AG04450 (cell line): ENCODE measurements at places on chromosomes 11 and 22. TPM values are rescaled to one million over a fixed set of nuclear protein-coding genes. Genes with fewer than 3 reads are reported as not detected.

Gene CTSW
- not detected in 2 replicates for polyA plus RNA-seq

Gene SCGB1D2
- polyA plus RNA-seq: not detected in 2 replicates

Gene CSNK1E
- polyA plus RNA-seq: 109 and 128 TPM in 2 replicates

Gene TSG101
- 118 and 125 TPM in 2 replicates for polyA plus RNA-seq

Gene CFAP68
- 40.3 and 45.1 TPM in 2 replicates for polyA plus RNA-seq

Gene GNAZ
- polyA plus RNA-seq: 0.25 and 0.46 TPM in 2 replicates

Gene UFD1
- polyA plus RNA-seq: 87.3 and 104 TPM in 2 replicates

Gene RASD2
- polyA plus RNA-seq: 0.14 and 0.41 TPM in 2 replicates

Gene KRTAP5-2
- polyA plus RNA-seq: not detected in 2 replicates

Gene UCP3
- polyA plus RNA-seq: 0.41 and 0.53 TPM in 2 replicates

Gene EHF
- 0.05 and 0.07 TPM in 2 replicates for polyA plus RNA-seq

- DNase-seq: no peak
These were observed 46.9 kb downstream of the TBC1D22A start for GRCh38 chr22:46809153-46809885.

GRCh38 chr11:90220391-90220790 lies 2.5 kb downstream of the CHORDC1 start:
- no peak for DNase-seq

DNA sequence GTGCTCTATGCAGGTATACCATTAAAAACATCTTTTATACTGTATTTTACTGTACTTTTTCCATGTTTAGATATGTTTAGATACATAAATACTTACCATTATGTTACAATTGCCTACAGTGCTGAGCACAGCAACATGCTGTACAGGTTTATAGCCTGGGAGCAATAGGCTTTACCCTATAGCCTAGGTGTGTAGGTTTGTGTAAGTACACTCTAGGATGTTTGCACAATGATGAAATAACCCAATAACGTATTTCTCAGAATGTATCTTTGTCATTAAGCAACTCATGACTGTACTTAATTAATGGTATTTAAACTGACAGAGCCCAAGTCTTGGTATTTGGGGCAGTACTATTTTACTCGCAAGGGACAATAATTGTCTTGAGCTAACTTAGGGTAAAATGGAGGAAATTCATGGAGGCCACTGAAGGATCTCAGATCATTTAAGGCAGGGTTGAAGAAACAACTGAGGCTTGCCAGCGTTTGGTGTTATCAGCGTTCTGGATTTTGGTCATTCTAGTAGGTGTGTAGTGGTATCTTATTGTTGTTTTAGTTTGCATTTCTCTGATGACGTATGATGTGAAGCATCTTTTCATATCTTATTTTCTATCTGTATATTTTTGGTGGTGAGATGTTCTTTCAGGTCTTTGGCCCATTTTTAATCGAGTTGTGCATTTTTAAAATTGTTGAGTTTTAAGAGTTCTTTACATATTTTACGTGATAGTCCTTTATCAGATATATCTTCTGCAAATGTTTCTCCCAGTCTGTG lies 42.4 kb downstream of the ADAMTS15 start:
- no peak for DNase-seq

GRCh38 chr11:92838759-92839310 lies 130.6 kb upstream of the MTNR1B start:
- DNase-seq: no peak

DNA sequence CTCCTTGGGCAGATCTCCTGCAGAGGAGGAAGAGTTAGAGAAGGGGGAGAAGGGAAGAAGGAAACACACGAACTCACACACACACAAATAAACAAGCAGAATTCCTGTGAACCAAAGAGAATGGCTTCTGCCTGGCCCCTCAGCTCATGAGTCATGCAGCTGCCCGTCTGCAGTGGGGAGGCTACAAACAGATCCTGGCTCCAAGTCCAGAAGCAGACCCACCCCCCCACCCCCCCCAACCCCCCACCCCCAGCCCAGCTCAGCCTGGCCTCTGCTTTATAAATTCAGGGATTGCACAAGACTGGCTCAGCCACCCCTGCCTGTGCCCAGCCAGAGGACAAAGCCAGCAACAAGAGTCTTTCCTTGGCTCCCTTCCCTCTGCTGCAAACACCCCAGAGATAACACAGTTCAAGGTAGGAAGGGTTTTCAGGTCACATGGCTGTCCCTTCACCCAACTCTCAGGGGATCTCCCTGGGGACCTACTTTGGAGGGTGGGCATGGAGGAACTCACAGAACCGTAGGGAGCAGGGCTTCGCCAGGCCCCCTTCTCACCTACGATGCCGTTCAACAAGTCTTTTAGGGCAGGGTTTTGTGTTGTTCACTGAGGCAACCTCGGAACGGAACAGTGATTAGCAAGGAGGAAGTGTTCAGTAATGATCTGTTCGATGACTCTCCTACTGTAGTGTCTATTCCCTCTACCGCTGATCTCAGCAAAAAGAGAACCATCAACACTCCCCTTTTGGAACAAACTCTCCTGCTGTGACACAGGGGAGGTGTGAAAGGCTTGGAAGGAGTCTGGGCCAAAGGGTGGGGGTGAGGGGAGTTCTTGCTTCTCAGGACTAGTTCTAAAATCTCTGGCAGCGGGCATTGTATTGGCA lies 35.5 kb downstream of the RPL27A start:
- peak; percentile 89 for DNase-seq

GRCh38 chr11:56848141-56848809 lies 99.8 kb upstream of the OR9G4 start:
- no peak for DNase-seq

GRCh38 chr11:71251761-71252268 lies 562 bp downstream of the SHANK2 start:
- DNase-seq: no peak

DNA sequence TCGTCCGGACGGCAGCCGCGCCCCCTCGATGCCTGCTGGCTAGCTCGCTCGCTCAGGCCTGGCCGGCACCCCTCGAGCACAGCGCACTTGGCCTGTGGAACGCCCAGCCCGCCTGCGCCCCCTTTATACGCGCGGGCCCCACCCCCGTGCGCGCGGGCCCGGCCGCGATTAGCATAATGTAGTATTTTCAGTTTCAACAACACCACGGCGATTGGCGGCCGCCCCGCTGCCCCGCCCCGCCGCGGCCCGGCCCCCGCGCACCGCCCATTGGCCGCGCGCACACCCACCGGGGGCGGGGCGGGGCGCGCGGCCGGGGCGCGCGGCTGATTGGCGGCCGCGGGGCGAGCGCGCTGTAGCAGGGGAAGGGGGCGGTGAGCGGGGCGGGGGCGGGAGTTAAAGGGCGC lies at the start of gene CDKN1C:
Gene CDKN1C, minus strand, starts transcription at position 98 of the 404 bp plus-strand sequence. CDS start 319 bp downstream, outside the sequence.
- DNase-seq: no peak

GRCh38 chr22:26323013-26323412 lies 106.0 kb upstream of the ASPHD2 start:
- no peak for DNase-seq

GRCh38 chr22:30239488-30240405 lies 6.8 kb downstream of the LIF start:
- no peak for DNase-seq

GRCh38 chr11:12602421-12602820 lies 71.8 kb upstream of the TEAD1 start:
- DNase-seq: no peak

DNA sequence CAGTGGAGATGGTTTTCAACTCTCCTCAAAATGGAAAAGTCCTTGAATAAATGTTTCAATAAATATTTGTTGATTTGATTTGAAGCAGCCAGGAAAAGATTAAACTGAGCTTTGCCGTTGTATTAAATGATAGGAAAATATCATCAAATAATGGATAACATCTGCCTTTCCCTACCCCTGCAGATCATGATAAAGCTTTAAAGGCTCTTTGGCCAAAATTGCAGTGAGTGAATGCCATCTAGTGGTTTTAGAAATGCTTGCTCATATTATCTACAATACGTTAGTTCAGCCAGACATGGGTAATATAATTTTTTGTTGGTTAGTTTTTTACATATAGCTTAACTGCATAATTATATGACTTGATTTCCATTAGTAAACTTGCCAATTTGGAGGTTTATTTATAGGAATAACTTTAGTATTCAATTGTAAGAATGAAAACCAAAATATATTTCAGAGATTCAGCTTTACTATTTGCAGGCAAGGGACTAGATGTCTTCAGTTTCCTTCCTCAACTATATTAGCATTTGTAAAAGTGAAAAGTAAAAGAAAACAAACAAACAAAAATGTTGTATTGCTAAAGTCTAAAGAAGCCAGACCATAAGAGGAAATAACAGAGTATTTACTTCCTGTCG lies 159.2 kb downstream of the MSANTD4 start:
- peak; percentile 13 for DNase-seq

DNA sequence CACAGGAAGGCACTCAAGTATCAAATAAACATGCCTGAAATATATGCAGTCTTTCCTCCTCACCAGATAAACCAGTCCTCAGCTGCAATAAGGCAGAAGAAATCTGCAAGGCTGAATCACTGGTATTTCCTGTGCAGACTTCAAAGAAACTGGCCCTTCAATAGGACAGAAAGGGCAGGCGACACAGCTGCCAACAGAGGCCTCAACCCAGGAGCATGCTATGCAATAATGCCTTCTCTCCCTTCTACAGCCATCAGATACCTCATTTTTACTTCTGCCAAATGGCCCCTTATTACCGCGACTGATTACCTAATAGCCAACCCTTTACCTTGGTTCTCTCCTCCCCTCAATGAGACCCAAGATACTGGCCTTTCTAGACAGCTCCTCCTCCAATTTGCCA lies 8.0 kb downstream of the NUMA1 start:
- peak; percentile 42 for DNase-seq

DNA sequence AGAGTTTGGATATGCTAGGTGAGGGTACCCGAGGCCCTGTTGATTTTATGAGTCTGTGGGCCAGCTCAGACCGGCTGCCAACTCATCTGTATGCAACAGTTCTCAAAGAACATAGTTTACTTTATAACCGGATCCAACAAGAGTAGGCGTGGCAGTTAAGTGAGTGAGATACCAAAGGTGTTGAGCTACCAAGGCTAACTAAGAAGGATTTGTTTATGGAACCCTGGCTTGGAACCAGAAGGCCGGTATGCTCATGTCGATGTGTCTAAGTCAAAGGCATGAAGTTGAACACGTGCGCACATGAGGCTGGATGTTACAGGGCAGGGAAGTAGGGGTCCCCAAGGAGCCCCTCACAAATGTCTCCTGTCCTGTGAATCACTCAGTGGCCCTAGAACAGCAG lies at the start of gene KCNJ1:
Gene KCNJ1, minus strand, starts transcription at position 20 of the 400 bp plus-strand sequence. CDS start 27,053 bp downstream, outside the sequence.
- no peak for DNase-seq

DNA sequence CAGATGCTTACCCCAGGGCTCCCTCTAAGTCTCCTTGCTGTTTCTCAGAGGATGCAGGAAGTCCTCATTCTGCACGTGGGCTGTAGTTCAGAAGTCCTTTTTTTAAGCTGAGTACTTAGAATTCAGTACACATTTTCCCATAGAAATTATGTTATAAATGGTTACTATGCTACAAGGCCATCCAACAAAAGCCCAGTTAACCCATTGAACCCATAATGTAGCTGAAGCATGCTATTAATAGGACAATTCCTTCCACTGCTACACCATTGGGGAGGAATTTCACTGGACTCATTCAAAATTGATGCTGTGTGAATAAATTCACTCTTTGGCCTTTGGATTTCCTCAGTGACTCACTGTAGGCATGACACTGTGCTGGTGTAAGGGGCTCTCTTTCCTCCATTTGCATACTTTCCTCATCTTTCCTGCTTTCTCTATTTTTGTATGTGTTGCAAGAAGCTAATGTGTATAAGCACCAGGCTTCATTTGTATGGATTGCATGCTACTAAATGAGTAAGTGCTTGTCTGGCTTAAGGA lies 148.0 kb downstream of the NTM start:
- no peak for DNase-seq

DNA sequence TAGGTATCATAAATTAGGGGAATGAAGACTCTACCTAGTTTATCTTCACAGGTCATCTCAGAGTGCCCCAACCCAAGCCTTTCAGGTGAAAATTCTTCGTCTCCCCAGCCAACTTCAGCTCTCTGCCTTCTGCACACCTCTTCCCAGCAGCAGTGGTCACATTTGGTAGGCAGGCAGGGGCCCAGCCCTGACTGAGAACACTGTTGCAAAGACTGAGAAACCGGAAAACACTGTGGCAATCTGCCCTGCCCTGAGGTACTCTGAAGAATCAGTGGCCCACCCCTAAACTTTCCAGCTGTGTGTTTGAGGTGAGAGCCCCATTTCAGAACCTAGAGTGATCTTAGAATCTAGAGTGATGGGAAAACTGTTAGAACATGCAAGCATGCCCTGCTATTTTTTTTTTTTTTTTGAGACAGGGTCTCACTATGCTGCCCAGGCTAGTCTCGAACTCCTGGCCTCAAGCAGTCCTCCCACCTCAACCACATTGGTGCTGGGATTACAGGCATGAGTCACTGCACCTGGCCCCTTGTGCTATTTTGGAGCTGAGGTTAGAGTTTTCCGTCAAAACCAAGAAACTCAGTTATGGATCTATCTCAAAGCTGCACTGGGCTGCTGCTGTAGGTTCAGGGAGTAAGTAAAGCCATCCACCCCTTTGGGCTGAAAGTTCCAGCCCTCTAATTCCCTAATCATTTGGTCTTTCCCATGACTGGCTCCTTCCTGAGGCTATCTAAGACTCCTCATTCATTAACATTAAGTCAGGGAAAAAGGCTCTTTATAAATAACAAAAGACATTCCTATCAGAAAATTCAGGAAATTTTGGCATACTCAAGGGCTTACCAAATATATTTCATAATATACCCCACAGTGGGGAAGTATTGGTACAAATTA lies 1.7 kb upstream of the LDHA start:
- DNase-seq: no peak

DNA sequence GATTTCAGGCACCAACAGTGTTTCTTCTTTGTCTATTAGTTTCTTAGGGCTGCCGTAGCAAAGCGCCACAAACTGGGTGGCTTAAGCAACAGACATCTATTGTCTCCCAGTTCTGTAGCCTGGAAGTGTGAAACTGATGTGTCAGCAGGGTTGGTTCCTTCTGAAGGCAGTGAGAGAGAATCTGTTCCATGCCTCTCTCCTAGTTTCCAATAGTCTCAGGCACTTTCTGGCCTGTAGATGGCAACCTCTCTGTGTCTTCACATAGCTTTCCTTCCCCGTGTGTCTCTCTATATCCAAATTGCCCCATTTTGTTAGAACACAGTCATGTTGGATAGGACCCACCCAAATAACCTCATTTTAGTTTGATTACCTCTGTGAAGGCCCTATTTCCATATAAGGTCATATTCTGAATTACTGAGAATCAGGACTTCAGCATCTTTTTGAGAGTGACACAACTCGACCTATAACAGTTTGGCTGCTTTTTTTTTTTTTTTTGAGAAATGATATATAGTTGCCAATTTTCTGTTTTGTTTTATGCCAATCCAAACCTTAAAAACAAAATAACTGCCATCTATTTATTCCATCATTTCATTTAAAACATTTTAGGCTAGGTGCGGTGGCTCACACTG lies 108.2 kb downstream of the SLC36A4 start:
- peak; percentile 11 for DNase-seq
